Activated naive CD8-positive, alpha-beta T cell treated with anti-CD3 and anti-CD28 coated beads, Interleukin-2, amount 50 U/mL, for 24 hours (primary cell): ENCODE measurements at places on chromosomes 3 and 15.
A peak's percentile ranks its signal among the peaks of the same experiment; 100 is the strongest.

GRCh38 chr3:11084098-11084497, 70.2 kb upstream of the HRH1 start:
- DNase-seq, result no peak

DNA sequence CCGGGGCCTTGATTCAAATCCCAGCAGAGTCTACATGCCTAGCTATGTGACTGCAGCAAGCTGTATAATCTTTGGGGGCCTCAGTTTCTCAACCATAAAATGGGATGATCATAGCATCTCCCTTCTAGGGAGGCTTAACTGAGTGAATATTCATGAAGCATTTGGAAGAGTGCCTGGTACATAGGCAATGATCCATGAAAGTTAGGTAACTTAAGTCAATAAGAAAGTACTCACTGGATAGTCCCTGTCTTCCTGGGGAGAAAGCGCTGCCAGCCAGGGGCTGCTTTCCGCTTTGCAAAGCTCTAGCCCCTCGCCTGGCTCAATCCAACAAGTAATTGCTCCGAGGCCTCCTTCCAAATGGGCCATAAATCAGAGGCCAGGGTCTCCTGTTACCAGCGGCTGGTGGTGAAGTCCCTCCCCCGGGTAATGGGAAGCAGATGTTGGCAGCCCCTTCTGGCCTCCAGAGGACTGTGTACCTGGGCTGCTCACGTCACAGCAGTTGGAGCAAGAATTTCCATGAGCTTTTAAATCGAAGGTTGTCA, 521.9 kb upstream of the PROK2 start:
- DNase-seq, result no peak

DNA sequence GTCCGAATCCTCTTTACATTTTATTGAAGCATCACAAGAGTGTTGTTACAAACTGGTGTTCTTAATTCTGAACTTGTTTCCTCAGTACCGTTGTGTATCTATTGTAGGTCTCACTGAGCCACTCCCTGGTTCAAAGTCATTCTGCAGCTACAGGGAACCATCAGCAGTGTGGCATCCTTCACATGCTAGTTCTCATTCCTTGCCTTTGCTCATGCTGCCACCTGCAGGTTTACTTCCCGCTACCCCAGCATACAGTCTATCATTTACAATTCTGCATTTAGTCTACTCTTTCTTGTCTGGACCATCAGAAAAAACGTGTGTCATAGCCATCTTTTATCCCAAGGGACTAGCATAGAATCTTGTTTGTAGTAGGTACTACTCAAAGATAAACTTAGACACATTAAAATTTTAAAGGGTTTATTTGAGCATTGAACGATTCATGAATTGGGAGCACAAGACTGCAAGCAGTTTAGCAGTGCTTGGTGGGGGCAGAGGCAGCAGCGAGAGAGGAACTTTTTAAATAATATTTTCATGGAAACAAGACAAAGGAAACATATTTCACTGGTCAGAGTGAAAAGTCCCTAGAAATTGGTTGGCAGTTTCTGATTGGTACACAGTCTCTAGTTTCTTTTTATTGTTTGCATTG, 402.1 kb downstream of the CADM2 start:
- DNase-seq, result peak; percentile 3

DNA sequence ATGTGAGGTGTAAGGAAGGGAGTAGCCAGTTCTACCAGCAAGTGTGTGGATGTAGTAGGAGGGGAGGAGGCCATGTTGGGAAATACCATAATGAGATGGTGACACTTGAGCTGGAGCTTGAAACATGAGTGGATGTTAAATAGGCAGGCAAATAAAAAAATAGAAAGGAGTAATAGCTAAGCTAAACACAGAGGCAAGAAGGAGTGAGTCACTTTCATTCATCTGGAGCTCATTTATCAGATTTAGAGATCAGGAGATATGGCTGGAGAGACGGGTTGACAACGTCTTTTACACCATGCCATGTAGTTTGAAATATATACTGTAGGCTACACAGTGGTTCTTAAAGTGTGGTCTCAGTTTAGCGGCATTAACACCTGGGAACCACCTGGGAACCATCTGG, 390.5 kb downstream of the DIPK2A start:
- DNase-seq, result no peak

- no peak for DNase-seq
These were observed 32.1 kb upstream of the ALPK3 start for GRCh38 chr15:84785053-84785452.

DNA sequence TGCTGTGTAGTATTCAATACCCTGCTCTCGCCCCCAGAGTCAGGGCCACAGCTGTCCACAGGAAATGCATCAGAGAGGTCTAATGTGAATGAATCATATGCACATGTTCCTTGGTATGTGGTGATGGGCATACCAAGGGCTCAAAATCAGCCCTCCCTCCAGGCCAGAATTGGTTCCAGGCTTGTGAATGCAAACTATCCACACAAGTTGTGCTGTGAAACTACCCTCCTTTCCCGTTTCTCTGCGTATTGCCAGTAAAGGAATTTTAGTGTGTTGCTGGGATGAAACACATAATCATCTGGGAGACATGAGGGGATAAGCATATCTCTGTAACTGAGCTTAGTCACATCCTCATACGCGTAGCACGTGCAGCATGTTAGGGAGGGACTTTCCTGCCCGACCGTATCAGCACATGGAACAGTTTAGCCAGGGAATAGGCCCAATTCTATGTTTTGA, 9.2 kb upstream of the MME start:
- no peak for DNase-seq
